ENCODE measurements at places on chromosomes 3 and 15.
A peak's percentile ranks its signal among the peaks of the same experiment; 100 is the strongest.

GRCh38 chr15:92714077-92714476 is 58.5 kb upstream of the FAM174B start:
- no peak for DNase-seq

- no peak for DNase-seq
These were observed 29.2 kb upstream of the TPRG1 start for GRCh38 chr3:189142527-189142926.

- no peak for DNase-seq
These were observed 30.1 kb upstream of the KY start for GRCh38 chr3:134680796-134681521.

- no peak for DNase-seq
These were observed 80.9 kb downstream of the PEX5L start for GRCh38 chr3:179955809-179956208.

- no peak for DNase-seq
These were observed 536 bp downstream of the WDR73 start for GRCh38 chr15:84653584-84653909.

DNA sequence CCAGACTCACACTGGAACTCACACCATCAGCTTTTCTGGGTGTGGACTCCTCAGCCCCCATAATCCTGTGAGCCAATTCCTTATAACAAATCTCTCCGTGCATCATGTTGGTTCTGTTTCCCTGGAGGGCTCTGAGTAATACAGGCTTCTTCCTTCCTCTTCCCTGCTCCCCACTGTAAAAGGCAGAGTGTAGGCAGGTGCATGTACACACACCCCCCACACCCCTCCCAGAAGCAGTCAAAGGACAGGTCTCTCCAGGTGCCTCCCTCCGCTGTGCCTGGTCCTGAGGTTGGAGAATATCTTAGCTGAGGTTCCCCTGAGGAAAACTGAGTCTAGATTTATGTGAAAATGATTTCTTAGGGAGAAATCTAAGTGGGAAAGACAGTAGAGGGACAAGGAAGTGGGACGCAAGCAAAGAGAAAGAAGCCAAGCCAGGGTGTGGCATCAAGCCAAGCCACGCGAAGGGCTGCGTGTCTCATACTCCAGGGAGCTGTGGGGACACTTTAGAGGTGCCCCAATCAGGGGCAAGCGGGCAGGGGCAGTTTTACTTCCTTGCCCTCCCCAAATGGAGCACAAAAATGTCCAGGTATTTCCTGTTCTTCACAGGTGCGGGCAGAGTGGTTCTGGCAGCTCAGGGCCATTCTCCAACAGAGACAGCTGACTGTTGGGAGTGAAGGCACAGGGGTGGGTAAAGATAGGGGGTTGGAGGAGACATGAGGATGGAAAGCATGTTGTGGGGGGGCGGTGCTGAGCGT is 86.6 kb downstream of the HMG20A start:
- no peak for DNase-seq

GRCh38 chr15:65862682-65863081 is 6.6 kb upstream of the RAB11A start:
- DNase-seq = peak; percentile 29

DNA sequence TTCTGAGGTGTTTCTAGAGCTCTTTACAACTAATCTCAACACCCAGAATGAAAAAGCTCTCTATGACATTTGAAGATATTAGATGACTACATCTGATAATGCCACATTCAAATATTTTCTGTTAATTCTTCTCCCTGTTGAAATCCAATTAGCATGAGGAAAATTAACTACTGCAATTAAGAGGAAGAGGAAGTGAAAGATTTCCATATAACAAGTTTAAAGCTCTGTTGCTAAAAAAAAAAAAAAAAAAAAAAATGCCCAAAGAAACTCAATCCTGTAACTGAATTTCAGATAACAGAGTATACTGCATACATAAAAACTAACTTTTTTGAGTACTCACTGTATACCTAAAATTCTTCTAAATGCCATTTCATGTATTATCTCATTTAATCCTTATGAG is 109.8 kb downstream of the TNIK start:
- no peak for DNase-seq

DNA sequence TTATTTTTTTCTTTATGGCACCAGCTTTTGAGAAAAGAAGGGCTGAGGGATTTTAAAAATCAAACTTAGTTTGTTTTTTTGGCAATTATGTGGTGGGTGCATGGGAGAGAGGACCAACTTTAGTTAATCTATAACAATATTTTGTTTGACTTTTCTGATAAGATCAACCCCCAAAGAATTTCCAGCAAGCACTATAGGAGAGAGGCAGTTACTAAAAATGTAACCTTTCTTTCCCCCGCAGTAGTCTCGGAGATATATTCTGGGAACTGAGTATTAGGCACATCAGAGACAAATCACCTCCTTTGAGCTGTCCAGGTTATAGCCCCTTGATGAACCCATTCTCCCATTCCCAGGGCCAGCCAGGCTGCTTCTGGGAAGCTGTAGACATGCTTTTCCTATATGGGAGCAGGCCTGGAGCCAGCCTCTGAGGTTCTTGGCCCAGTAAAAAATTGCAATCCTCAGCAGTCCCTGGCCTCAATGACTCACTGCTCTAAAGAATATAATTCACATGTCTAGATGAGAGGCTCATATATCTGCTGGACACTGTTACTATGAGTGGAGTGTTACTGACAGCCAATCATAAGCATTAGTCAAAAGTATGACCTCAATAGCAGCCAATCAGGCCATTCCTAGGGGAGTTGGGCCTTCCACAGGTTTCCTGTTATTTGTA is 138.3 kb upstream of the AGBL1 start:
- DNase-seq = no peak

- no peak for DNase-seq
These were observed 28.1 kb downstream of the NR1I2 start for GRCh38 chr3:119810018-119810435.

GRCh38 chr3:132593947-132594323 is 3.1 kb upstream of the ACKR4 start:
- DNase-seq = no peak
